ENCODE measurements at places on chromosomes 6 and 20.

DNA sequence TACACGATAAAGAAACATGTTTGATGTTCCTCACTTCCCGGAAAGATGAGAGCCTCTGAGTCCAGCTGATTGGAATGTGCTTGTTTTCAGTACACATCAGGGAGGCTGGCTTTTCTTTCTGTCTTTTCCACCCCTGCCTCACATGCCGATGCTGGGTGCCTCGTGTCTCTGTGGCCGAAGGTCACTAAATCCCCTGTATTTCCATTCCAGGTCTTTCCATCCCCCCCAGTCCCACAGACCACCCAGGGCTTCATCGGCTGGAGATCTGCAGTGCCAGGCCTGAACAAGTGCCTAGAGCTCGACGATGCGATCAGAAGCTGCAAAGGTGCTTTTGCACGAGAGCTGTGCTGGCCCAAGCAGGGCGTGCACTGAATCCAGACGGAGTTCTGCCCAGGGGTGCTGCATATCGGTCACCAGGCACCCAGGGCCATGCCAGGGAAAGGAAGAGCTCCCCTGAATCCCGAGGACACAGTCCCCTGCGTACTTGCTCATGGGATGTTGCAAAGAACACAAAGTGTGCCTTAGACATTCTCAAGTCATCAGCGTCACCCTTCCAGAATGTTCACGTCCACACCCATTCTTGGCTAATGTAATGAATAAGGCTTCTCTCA is 67.9 kb downstream of the ANKRD60 start:
- no peak for DNase-seq

DNA sequence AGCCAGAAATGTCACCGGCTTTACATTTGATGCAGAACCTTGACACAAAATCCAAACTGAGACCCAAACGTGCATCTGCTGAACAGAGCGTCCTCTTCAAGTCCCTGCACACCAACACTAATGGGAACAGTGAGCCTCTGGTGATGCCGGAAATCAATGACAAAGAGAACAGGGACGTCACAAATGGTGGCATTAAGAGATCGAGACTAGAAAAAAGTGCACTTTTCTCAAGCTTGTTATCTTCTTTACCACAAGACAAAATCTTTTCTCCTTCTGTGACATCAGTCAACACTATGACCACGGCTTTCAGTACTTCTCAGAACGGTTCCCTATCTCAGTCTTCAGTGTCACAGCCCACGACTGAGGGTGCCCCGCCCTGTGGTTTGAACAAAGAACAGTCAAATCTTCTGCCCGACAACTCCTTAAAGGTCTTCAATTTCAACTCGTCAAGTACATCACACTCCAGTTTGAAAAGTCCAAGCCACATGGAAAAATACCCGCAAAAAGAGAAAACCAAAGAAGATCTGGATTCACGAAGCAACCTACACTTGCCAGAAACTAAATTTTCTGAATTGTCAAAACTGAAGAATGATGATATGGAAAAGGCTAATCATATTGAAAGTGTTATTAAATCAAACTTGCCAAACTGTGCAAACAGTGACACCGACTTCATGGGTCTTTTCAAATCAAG is 108.4 kb downstream of the RTN4IP1 start:
- no peak for DNase-seq

GRCh38 chr20:22282696-22283095 is 301.7 kb downstream of the FOXA2 start:
- no peak for DNase-seq

GRCh38 chr20:57783196-57783595 is 73.4 kb upstream of the PMEPA1 start:
- peak; percentile 33 for DNase-seq

GRCh38 chr6:31822036-31822821 is 5.3 kb upstream of the HSPA1B start:
- DNase-seq: peak; percentile 79
